ENCODE measurements at places on chromosomes 7 and 10.

- no peak for DNase-seq
These were observed 105.2 kb downstream of the FAS start for GRCh38 chr10:89095701-89096391.

DNA sequence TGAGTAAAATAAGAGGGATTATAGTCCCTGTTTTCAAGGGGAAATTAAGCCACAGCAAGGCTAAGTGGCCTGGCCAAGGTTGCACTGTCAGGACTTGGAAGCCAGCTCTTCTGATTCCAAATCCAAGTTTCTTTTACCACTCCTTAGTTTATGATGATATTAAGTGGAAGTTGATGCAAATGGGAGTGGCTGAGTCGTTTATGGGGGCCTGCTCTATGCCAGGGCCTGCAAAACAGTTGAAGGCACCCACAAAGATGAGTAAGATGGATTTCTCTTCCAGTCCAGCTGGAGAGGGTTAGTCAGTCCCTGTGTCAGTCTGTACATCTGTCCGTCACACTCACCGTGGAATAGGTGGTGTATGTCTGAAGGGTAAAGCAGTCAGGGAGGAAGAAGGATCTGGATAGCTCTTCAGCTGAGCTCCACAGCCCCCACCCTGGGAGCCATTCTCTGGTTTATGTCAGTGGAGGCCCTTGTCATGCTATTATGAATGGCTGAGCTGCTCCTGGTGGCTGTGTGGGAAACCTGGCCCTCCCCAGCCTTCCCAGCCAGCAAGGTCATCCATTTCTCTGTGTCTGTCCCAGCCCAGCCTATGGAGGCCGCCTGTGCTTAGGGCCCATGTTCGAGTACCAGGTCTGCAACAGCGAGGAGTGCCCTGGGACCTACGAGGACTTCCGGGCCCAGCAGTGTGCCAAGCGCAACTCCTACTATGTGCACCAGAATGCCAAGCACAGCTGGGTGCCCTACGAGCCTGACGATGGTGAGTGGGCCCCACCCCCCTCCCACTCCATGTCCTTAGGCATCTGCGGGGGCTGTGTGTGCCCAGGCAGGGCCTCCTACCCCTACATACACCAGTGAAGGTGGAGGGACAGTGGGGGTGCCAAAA is 44.5 kb downstream of the TBATA start:
- no peak for DNase-seq

GRCh38 chr10:116608686-116609594 is 11.8 kb upstream of the PNLIPRP2 start:
- no peak for DNase-seq

DNA sequence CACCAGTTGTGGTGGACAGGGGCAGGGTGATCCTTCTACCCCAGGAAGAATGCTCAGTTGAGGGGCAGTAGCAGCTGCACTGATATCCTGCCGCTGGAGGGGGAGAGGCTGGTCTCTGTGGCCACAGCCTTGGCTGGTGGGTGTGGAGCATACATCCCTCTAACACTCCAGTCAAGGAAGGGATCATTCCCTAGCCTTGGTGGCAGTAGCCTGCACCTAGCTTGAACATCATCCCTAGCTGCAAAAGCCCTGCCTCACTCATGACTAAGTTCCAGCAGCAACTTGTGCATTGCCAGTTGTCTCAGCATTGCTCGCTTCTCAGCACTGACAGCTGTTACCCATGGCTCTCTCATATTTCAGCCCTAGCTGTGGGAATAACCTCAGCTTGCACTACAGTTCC is 688.9 kb upstream of the POT1 start:
- DNase-seq: no peak

- DNase-seq: no peak
These were observed 143.8 kb downstream of the TEX36 start for GRCh38 chr10:125538947-125539731.

GRCh38 chr10:12631787-12632562 is 282.6 kb downstream of the CAMK1D start:
- DNase-seq: no peak

- DNase-seq: no peak
These were observed 5.4 kb downstream of the POP7 start for GRCh38 chr7:100711369-100711768.

DNA sequence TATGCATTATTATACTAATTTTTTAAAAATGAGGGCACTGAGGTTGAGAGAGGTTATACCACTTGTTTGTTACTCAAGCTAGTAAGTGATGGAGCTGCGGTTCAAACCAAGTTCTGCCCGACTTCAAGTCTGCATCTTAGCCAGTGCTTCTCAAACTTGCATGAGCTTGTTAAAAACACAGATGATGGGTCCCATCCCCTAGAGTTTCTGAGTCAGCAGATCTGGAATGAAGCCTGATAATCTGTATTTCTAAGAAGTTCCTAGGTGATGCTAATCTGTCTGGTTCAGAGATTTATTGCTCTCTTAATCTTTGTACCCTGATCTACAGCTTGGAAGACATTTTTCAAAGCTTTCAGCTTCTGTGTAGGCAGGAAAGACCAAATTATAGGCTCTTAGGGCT is 67.7 kb upstream of the CC2D2B start:
- no peak for DNase-seq

DNA sequence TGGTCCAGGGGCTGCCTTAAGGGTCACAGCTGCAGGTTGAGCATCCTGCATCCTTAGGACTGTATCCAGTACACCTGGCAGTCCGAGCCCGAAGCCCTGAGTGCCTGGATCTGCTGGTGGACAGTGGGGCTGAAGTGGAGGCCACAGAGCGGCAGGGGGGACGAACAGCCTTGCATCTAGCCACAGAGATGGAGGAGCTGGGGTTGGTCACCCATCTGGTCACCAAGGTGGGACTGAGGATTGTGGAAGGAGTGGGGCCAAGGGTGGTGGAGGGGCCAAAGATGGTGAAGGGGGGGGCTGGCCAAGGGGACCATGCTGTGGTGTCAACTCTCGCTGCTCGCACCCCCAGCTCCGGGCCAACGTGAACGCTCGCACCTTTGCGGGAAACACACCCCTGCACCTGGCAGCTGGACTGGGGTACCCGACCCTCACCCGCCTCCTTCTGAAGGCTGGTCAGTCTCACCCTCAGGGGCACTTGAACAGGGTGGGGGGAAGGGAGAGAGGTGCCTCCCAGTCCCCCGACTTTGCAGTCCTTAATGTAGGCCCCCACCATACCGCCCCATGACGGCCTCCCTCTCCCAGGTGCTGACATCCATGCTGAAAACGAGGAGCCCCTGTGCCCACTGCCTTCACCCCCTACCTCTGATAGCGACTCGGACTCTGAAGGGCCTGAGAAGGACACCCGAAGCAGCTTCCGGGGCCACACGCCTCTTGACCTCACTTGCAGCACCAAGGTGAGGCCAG is 5.3 kb downstream of the NFKB2 start:
- DNase-seq: no peak

GRCh38 chr10:1078668-1079067 is 22.5 kb downstream of the WDR37 start:
- DNase-seq: no peak

DNA sequence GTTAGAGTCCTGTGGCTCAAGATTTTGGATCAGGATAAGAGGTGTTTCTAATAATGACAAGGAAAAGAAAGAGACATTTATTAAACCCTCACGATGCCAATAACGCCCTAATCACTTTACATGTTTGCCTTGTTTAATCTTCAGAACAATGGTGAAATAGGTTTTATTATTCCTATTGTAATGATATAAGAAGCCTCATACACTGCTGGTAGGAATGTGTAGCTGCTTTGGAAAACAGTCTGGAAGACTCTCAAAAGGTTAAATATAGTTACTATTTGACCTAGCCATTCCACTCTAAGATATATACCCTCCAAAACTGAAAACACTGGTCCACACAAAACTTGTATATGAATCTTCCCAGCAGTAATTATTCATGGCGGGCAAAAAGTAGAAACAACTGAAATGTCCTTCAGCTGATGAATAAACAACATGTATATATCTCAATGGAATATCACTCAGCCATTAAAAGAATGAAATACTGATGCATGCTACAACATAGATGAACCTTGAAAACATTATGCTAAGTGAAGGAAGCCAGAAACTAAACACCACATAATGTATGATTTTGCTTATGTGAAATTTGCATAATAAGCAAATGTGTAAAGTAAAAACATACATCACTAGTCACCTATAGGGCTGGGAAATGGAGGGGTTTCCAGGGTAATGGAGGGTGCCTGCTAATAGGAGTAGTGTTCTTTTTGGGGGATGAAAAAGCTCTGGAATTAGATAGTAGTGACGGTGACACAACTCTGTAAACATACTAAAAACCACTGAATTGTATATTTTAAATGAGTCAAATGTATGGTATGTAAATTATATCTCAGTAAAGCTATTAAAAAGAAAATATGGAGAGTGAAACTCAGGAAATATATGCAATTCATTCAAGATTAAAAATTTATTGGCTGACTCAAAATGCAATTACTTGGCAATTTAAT is 76.9 kb upstream of the ANK3 start:
- DNase-seq: no peak

DNA sequence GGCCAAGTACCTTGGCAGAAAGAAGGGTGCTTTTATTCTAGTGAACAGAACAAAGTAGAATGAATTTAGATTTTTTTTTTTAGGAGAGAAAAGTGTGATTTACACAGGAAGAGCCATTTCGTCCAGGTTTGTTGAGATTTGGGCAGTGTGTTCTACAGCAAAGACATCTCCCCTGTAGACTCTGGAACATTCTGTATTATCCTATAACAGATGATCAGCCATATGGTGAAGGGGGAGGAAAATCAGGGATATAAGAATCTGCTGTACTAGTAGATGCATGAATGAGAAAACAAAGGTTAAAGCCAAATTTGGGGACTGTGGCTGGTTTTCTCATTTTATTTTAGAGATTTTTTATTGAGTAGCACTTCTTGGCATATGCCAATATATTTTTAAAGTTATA is 453.7 kb upstream of the LRRTM3 start:
- DNase-seq: no peak

Data from brain pericyte (primary cell).